Effector memory CD8-positive, alpha-beta T cell (primary cell): ENCODE measurements at places on chromosomes 16 and 17.

DNA sequence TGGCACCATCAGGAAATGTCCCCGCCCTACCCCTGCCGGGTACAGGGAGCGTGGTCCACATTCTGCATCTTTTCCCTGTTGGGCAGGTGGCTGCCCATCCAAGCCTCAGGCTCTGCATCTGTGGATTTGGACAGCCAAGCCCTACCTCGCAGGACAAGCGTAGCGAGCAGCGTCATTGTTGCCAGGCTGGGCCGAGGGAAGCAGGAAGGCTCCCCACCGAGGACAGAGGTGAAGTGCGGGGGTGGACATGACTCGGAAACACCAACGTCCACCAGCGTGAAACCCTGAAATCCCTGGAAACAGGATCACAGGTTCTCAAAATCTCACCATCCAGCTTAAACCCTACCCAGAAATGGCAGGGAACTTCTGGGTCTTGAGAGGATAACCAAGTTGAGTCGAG is 73.6 kb downstream of the SOCS1 start:
- no peak for DNase-seq

GRCh38 chr16:75264999-75265910 is 13.8 kb upstream of the BCAR1 start:
- DNase-seq, result no peak

DNA sequence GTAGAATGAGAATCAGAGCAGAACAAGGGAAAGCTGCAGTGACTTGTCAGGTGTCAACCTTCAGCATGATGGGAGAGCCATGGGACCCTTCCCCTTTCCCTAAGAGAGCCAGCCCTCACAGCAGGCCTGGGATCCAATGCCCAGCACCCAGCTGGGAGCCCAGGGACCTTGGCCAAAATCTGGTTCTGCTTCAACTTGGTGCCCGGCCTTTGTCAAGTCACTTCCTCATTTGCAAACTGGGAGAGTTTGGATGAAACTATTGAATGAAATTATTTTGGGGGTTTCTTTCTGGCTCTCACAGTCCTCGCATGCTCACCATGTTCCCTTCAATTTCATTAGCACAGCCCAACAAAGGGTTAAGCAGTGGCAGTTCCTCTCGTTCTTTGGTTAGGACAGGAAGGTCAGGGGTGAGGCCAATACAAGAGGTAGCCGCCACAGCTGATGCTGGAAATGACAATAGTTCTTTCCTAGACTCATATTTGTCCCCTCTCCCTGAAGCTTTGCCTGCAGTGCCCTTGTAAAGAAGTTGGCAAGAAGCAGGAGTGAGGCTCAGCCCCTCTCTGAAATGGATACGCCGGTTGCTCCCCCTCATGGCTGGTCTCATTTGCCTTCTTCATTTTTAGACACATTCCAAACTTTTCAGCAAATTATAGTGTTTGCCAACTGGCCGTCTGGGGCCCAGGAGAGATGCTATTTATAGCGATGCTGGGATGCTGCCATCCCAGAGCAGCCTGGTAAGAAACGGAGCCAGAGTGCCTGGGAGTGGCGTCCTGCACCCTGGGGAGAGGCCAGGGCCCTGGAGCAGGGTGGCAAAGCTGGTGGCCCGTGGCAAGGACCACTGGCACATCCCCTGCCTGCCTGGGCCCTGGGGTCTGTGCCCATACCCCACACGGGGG is 34.5 kb upstream of the MEOX1 start:
- no peak for DNase-seq

- no peak for DNase-seq
Observed at GRCh38 chr16:15538507-15538906, 104.1 kb downstream of the BMERB1 start.

- no peak for DNase-seq
Observed at GRCh38 chr16:68073902-68074760, 11.0 kb upstream of the NFATC3 start.

- no peak for DNase-seq
Observed at GRCh38 chr16:49108611-49109010, 173.0 kb downstream of the CBLN1 start.

GRCh38 chr16:86886651-86887050 is 308.3 kb downstream of the FOXL1 start:
- no peak for DNase-seq

- peak; percentile 74 for DNase-seq
Observed at GRCh38 chr16:67158637-67159600, 790 bp downstream of the TRADD start.

GRCh38 chr16:61798741-61799140 is 237.5 kb downstream of the CDH8 start:
- DNase-seq, result no peak

- no peak for DNase-seq
Observed at GRCh38 chr16:54847207-54847606, 83.5 kb upstream of the IRX5 start.

DNA sequence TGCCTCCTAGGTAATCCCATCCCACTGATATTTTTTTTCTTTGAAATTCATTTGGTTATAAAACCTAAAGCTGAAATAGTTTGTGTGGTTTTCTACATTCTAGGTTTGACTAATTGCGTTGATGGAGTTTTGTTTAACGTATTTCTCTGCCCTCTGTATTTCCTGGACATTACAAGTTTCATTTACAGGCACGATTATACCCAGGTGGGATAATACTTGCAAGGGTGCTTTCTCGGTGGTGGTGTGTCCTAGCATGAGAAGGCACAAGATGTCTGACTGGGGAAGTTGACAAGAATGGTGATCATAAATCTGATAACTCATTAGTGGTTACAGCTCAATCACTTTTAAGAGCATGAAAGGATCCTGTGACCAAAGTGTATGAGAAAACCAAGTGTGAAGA is 45.0 kb downstream of the DYNLRB2 start:
- DNase-seq, result no peak

GRCh38 chr16:71460941-71461340 is 1.1 kb downstream of the ZNF23 start:
- no peak for DNase-seq

- no peak for DNase-seq
Observed at GRCh38 chr16:68401871-68402747, 46.2 kb downstream of the SMPD3 start.

GRCh38 chr16:19119564-19119963 is 5.8 kb downstream of the ITPRIPL2 start:
- DNase-seq, result no peak

DNA sequence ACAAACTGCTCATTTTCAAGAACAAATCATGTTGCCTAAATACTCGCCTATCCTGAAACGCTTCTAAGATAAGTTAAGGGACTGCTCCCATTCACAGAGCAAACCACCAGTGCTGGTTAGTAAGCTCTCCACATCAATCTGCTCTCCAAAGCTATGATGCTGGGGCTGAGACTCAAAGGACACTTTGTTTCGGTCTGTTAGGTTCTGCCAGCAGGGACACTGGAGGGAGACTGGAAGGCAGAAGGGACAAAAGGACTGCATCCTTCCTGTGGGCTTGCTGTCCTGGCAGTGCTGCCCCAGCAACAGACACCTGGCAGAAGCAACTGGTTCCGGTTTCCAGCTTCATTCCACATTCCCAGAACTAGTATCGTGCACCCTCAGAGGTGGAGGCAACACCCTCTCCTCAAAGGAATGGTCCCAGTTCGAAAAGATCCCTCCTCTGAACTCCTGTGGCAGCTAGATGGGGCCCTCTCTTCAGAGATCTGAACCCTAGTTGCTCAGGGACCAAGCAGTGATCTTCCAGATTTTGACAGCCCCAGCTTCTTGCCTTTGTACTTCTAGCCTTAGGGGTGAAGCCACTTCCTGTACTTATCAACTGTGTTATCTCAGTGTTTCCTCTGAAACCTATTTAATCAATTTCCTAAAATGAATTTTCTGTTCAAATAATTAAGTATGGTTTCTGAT is 73.4 kb upstream of the GSG1L start:
- peak; percentile 43 for DNase-seq

GRCh38 chr16:66159987-66160386 is 206.5 kb upstream of the CDH5 start:
- DNase-seq, result no peak

- DNase-seq, result no peak
Observed at GRCh38 chr16:30530163-30531037, 4.0 kb upstream of the ZNF768 start.

DNA sequence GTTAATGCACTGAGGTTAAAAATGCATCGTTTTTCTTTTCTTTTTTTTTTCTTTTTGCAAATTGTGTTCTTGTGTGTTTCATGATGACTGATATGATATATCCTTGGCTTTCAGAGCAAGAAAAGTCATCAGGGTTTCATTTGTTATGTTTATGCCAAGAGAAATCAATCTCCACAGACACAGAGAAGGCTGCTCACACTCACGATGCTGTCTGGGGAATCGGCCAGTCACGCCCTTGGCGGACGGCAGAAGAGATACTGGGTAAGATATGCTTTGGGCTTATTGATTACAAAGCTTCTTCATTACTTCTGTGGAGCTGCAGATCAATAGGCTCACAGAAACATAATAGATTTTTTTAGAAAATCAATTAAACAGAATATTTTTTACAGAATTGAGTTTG is 42.2 kb upstream of the TNRC6C start:
- no peak for DNase-seq

DNA sequence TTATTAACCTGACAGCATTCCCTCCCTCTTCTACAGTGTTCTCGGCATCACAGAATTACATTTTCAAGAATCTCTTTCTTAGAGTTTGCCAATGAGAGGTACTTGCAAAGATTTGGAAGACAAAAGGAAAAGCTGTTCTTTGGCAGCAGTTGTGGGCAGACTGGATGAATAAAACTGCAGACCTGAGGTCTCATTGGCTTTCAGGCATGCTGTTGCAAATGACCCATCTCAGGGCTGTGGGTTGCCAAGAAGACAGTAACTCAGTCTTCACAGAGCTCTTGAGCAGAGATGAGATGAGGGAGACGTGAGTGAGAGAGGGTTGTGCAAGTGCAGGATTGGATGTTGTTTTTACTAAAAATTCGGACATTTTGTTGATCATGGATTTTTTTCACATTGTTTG is 11.3 kb upstream of the USP31 start:
- no peak for DNase-seq

DNA sequence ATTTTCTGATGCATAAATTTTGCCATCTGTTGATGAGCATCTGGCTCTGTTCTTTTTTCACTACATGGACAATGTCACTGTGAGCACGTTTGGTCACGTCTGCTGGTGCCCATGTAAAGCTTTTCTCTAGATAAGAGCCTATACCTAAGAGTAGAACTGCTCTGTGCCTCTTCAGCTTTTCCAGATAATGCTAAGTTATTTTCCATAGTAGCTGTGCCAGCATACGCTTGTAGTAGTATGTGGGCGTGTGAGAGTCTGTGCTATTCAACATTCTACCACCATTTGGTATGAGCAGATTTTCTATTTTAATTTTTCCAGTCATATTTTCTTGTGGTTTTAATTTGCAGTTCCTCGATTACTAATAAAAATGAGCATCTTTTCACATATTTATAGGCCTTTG is 33.2 kb downstream of the VPS35L start:
- DNase-seq, result no peak

GRCh38 chr17:48719642-48720265 is 2.6 kb downstream of the PRAC1 start:
- DNase-seq, result no peak

GRCh38 chr16:51666074-51666473 is 515.0 kb upstream of the SALL1 start:
- no peak for DNase-seq

DNA sequence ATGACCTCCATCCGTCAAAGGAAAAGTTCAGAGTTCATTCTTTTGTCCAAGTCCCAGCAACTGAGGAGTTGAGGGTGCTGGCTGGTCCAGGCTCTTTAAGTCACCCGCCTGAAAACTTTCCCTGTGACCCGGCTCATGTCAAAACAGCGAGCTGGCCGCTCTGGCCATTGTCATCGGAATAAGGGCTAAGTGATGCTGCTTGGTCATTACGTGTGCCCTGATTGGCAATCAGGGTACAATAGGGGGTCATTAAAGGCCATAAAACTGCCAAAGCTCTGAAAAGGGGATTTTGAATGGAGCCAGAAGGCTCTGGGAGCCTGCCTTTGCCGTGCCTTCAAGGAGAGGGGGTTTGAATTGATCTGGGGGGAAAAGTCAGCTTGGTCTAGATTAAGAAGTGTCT is 88.5 kb upstream of the IRX3 start:
- DNase-seq, result no peak
